ENCODE measurements at places on chromosomes 7 and 10. TPM values are rescaled to one million over a fixed set of nuclear protein-coding genes. Genes with fewer than 3 reads are reported as not detected.

GRCh38 chr7:4948402-4948801 lies 10.6 kb downstream of the MMD2 start:
- H3K27ac ChIP-seq: no peak overlapping the region
- H3K36me3 ChIP-seq: no peaks in the 10 kb centered on the region
- H3K4me1 ChIP-seq: no peaks in the 10 kb centered on the region
- peaks cover 9% of the 10 kb centered on the region for H3K27me3 ChIP-seq
- no peak overlapping the region for H3K4me3 ChIP-seq

GRCh38 chr10:45253183-45253914 lies 62.1 kb downstream of the OR13A1 start:
- no peak overlapping the region for H3K4me3 ChIP-seq
- H3K36me3 ChIP-seq: no peaks in the 10 kb centered on the region
- H3K27me3 ChIP-seq: no peaks in the 10 kb centered on the region

Gene SYNPO2L
- 0.06 TPM for total RNA-seq

DNA sequence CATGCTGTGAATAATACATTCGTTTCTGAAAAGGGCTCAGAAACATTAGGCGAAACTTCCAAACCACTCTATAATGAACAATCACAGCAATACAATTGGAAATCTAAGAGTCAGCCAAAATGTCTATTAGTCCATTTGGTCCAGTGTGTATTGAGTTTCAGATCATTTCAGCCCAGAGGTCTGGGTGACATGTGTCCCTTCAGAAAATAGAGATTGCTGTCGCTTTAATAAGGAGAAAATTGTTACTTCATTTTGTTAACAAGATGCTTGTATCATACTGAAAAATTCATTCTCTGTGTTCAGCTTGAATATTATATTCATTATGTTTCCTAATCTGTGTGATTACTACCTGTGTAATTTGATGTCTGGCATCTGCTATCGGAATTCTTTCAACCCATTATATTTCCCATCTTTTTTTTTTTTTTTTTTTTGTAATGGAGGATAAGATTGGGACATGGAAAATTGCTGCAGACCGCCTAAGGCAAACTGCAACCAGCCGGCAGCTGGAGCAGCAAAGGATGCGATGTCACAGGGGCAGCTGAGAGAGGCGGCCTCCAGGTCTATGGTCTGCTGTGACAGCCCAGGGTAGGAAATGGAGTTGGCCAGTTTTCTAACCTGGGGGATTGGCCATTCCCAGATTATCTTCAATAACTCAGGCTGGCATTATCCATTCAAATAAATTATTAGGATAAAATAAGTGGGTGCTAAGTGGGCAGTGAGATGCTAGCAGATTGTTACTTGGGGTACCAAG lies 170.9 kb upstream of the NPVF start:
- H3K36me3 ChIP-seq: no peaks in the 10 kb centered on the region
- no peak for DNase-seq
- H3K4me1 ChIP-seq: no peaks in the 10 kb centered on the region

GRCh38 chr10:79098061-79098460 lies 29.3 kb downstream of the ZMIZ1 start:
- no peaks in the 10 kb centered on the region for H3K27me3 ChIP-seq
- H3K4me3 ChIP-seq: no peak overlapping the region
- H3K27ac ChIP-seq: no peak overlapping the region
- H3K4me1 ChIP-seq: peaks cover 7% of the 10 kb centered on the region

- H3K4me1 ChIP-seq: peaks cover 17% of the 10 kb centered on the region
- no peak overlapping the region for H3K27ac ChIP-seq
- H3K27me3 ChIP-seq: no peaks in the 10 kb centered on the region
- no peaks in the 10 kb centered on the region for H3K36me3 ChIP-seq
- DNase-seq: no peak
Measured at GRCh38 chr7:159015454-159016410, 128.9 kb downstream of the VIPR2 start.

- H3K4me1 ChIP-seq: no peaks in the 10 kb centered on the region
- DNase-seq: no peak
- H3K36me3 ChIP-seq: no peaks in the 10 kb centered on the region
- no peak overlapping the region for H3K4me3 ChIP-seq
- H3K27me3 ChIP-seq: peaks cover 23% of the 10 kb centered on the region
- no peak overlapping the region for H3K27ac ChIP-seq
Measured at GRCh38 chr7:26147030-26147429, 5.0 kb upstream of the NFE2L3 start.
